ENCODE measurements at places on chromosomes 5 and 9.

GRCh38 chr5:138458384-138458783 lies 6.9 kb upstream of the EGR1 start:
- no peak for DNase-seq

- DNase-seq = no peak
Observed at GRCh38 chr5:25295067-25295466, 650.3 kb upstream of the CDH10 start.

GRCh38 chr9:35736201-35736633 lies 3.8 kb downstream of the CREB3 start:
- peak; percentile 73 for DNase-seq

- DNase-seq = no peak
Observed at GRCh38 chr9:135213566-135213965, 126.1 kb downstream of the OLFM1 start.

DNA sequence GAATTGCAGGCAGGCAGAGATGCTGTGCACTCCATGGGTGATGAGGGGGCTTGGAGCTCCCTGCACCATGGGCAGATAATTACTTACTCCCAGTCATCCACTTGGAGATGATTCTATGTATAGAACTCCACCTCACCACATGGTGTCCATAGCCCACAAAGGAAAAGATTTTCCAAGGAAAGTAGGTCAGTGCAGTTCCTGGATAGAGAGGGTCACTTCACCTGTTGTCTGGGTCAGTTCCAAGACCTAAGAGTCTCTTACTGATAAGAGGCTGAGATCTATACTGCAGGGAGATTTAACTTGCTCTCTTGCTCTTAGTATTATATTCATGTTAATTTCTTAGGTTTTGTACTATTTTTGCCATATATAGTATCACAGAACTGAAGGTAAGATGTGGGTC lies 113.9 kb upstream of the BRINP1 start:
- no peak for DNase-seq

DNA sequence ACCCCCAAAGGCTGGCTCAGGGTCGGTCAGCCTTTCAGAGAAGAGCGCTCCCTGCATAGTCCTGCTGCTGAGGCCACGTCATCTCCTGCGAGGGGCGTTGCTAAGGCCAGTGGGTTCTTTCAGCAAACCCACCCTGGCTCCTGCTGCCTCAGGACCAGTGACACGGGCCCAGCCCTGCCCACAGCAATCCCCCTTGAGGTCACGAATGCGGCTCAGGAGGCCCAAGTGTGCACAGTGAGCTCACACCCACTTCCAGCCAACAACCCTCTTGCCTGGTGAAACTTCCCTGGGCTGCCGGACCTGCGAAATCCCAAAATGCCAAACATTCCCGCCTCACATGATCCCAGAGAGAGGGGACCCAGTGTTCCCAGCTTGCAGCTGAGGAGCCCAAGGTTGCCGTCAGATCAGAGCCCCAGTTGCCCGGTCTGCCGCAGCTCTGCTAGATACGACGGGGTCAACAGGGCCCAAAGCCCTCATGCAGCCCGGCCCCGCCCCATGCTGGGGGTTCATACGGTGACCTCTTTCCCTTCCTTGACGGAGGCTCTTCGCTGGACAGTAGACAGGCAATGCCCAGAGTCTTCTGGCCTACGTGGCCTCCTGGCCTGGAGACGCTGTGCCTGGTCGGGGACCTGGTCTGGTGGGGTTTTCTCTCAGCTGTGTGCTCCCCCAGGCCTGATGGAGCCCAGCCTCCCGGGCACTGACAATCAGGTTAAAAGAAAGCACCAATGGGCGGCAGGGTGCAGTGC lies 116.4 kb upstream of the COL5A1 start:
- no peak for DNase-seq

DNA sequence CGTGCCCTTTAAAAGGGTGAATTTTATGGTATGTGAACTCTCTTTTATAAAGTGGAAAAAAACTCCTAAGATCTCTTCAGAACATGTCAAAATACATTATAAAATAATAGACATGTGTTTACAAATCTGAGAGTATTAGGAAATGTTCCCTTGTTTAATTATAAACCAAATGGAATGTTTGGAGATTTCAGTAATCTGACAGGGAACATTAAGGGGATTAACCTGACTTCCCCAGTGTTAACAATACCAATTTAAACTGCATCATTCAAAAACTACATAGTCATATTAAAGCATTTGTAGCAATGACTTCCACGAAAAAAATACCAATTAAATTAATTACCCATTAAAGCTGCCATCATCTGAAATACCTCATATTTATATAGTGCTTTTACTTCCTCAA lies 1.6 kb upstream of the OCLN start:
- DNase-seq = no peak

DNA sequence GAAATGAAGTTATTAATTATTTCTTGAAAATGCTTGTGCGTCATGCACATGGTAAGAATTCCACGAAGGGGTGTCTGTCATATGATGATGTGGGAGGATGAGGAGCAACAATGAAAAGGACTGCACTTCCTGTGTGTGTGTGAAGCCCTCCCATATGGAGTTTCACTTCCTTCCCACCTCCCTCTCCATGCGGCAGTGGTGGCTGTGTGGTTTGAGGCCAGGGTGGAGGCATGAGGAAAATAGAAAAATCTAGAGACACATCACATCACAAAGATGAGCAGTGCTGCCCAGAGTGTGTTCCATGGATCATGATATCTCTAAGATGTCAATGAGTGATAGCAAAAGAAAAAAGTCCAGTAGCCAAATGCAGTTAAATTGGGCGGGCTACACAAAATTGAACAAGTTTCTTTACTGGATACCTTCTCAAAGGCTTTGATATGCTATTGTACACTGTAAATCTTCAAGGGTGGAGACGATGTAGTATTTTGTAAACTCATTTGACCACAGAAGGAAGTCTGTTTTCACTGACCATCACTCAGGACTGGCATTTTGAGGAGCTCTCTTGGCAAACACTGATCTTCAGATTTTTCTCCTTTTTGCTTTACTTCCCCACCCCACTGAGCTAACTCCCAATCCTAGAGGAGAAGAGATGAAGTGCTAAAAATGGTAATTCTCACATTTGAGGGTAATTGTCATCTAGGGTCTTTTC lies 55.7 kb upstream of the EQTN start:
- DNase-seq = no peak

DNA sequence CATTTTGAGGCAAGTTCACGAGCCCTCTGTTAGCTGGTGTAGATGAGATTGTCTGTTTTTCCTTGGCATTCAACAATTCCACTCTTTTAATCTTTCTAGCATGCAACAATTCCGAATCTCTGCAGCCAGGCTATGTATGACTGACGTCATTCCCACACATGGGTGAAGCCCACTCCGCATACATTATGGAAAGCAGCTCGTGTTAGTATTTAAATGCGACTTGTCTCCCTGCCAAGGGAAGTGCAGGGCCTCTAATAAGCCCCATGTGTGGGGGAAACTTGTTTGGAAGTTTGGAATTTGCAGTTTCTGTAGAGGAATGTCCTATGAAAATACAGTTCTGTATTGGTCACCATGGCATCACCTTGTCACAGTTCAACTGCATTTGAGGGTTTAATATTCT lies 146.0 kb upstream of the FBXL7 start:
- no peak for DNase-seq

DNA sequence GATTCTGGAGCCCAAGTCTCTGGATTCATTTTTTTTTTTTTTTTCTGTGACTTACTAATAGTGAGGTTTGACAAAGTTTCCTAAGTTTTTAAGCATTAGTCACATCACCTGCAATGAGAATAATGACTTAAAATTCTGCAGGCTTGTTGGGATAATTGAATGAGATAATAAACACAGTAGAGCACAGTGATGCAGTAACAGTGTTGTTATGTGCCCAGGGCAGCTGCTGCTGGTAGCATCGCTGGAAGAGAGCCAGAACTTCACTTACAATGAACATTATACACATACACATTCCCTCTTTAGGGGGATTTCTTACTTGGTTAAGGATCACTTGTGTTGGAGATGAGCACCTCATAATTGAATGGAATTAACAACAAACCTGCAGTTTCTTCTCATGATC lies 78.9 kb downstream of the ALDH7A1 start:
- no peak for DNase-seq

DNA sequence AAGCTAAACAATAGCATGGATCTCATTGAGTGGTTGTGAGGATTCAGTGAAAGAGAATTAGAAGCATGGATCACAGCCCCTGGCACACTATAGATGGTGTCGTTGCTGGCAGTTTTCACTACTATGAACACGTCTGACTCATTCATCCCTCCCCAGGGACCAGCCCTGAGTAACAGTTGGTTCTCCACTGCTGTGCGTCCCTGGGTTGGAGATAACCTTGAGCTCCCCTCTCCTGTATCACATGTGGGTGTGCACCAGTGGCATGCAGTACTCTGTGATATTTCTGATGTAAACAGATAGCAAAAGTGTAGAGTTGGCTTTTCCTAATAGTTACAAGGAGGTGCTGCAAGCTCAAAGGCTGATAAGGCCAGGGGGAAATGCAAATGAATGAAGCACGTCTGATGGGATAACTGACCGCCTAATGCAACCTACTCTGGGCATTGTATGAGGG lies 8.8 kb upstream of the LCP2 start:
- no peak for DNase-seq

- no peak for DNase-seq
Observed at GRCh38 chr9:98374385-98375051, 119.1 kb upstream of the TBC1D2 start.

- no peak for DNase-seq
Observed at GRCh38 chr9:4170231-4170630, 129.6 kb downstream of the GLIS3 start.

DNA sequence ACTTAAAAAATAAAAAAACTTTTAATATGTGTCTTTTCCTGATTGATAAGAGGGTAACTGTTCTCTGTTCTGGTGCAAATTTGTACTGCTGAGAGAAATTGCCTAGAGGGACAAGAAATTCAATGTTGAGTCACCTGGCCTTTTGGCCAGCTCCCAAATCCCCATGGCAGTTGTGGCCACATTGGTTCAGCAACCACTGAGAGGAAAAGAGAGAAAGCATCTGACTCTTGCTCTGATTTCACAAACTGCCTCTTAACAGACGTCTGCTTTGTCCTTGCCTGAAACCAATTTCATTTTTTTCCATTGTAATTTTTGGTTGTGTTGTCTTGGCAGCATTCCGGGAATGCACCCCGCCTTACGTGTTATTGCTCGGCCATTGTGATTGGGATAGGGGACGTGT lies 42.4 kb downstream of the NTRK2 start:
- no peak for DNase-seq
